Kidney epithelial cell (primary cell): ENCODE measurements at places on chromosomes 7 and 10.

DNA sequence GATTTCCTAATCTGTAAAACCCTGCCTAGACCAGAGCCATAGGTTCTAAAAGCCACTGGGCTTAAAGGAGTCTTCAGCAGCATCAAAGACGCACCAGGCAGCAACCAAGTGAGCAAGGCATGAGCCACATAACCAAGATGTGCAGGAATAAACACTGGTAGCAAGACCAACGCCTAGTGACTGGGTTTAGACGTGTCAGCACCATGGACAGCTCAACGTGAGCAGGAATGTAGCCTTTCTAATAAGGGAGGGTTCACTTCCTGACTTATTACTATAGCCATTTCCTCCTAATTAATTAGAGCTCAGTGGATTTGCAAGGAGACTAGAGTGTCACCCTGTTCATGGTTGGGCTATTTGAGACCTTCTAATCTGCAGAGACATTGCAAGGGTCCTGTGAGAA is 223.7 kb downstream of the LHFPL3 start:
- peak; percentile 9 for DNase-seq

DNA sequence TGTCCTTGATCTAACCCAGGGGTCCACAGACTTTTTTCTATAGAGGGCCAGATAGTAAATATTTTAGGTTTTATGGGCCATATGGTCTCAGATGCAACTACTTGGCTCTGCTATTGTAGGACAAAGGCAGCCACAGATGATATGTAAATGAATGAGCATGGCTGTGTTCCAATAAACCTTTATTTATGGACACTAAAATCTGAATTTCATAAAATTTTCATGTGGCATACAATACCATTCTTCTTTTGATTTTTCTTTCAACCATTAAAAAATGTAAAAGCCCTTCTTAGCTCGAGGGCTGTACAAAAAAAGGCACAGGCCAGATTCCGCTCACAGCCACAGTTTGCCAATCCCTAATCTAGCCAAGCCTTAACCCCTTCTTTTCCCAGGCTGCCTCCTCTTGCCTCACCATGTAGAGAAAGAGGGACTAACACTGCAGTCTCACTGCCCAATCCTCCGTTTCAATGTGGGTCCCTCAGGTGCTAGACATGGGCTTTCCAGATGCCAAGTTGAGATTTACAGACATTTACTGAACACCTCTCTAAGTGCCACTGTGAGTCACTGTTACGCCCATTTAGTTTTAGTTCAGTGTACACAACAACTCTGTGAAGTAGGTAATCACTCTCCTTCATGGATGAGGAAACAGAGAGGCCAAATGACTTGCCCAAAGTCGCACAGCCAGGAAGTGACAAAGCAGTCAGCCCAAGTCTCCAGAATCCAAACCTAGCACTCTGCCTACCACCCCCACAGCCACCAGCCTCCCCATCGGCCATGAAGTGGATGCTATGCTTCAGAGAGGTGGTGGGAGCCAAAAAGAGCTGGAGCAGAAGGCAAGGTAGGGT is 132.6 kb upstream of the PDLIM1 start:
- peak; percentile 41 for DNase-seq

GRCh38 chr10:122390271-122390670 is 15.8 kb downstream of the PLEKHA1 start:
- no peak for DNase-seq

DNA sequence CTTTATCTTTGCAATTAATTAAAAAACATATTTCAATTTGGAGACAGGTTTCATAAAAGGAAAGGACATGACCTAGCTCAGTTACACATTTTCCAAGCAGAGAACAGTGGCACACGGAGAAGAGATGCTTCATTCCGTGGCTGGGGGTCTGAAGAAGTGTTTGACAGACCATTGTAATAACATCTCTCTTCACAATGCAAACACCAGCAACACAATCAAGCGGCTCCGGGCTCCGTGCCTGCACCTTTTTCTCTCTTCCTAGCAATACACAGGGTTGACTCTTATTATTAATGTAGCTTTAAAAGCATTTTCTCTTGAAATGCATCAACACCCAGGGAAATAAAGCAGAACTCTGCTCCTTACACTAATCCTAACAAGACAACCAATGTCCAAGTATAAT is 261.0 kb upstream of the AOAH start:
- DNase-seq, result no peak

DNA sequence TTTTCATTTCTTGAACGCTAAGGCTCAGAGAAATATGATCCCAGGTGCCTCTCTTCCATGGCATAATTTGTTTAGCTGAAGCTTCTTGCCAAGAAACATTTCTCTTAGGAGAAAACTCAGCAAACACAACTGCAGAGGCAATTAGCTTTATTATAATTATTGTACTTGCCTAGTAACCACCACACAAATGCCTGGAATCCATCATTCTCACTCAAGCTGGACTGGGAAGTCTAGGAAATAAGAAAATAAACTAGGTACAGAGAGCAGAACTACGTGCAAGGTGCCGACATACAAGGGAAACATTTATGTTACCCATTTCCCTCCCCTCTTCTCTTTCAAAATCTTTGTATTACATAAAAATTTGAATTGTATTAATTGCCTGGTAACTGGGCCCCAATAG is 15.1 kb downstream of the SLC35B4 start:
- no peak for DNase-seq

DNA sequence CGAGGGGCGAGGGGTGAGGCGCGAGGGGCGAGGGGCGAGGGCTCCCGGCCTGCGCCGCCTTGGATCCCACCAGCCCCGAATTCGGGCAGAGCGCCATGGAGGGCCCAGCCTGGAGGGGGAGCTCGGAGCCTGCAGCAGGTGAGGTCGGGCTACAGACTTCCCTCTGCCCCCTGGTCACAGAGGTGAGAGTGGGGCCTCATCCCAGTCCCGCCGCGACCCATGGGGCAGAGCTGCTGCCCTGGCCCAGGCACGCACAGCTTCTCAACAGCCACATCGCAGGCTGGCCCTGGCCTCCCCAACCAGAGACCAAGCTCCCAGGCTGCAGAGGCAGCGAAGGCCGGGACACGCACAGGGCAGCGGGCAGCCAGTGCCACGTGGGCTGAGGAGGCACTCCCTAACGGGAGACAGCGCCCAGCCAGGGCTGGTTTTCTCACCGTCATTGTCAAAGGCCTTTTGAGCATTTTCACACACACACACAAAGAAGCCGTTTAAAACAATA is 191.8 kb downstream of the PTPRN2 start:
- no peak for DNase-seq
